ENCODE measurements at places on chromosomes 11 and 22. TPM values are rescaled to one million over a fixed set of nuclear protein-coding genes. Genes with fewer than 3 reads are reported as not detected.

Gene OR52E1
- polyA plus RNA-seq: not detected

Gene KRTAP5-2
- not detected for polyA plus RNA-seq

Gene MRGPRX3
- not detected for polyA plus RNA-seq

Gene HEPHL1
- polyA plus RNA-seq: not detected

Gene SNX32
- 0.08 TPM for polyA plus RNA-seq

Gene CTSF
- 23.0 TPM for polyA plus RNA-seq

Gene CFAP300
- polyA plus RNA-seq: 7.6 TPM

Gene LINC01488
- polyA plus RNA-seq: 0.05 TPM

Gene P2RY2
- polyA plus RNA-seq: 6.1 TPM

Gene MACROD1
- polyA plus RNA-seq: 12.0 TPM

Gene KDM4E
- not detected for polyA plus RNA-seq

Gene IGLL5
- polyA plus RNA-seq: not detected

Gene ZC3H12C
- 3.2 TPM for polyA plus RNA-seq

Gene SPECC1L
- 14.8 TPM for polyA plus RNA-seq

Gene ANGPTL5
- polyA plus RNA-seq: not detected

Gene OTOG
- not detected for polyA plus RNA-seq

Gene KLHDC7B
- polyA plus RNA-seq: not detected

Gene CD82
- polyA plus RNA-seq: 2.8 TPM

Gene PI4KA
- 21.9 TPM for polyA plus RNA-seq

Gene ELMOD1
- polyA plus RNA-seq: 0.08 TPM

Gene OR51A2
- polyA plus RNA-seq: not detected

Gene ANKK1
- polyA plus RNA-seq: 0.03 TPM

Gene C11orf91
- polyA plus RNA-seq: 0.15 TPM

Gene OR10D3
- not detected for polyA plus RNA-seq

Gene PKP3
- polyA plus RNA-seq: 22.3 TPM

Gene P2RX6
- 0.92 TPM for polyA plus RNA-seq

Gene TSPAN18
- polyA plus RNA-seq: 4.8 TPM

Gene RHOG
- polyA plus RNA-seq: 62.2 TPM

Gene SLC25A18
- 0.04 TPM for polyA plus RNA-seq

Gene DEFB131B
- not detected for polyA plus RNA-seq

Gene OR2AG1
- not detected for polyA plus RNA-seq

Gene PRAME
- polyA plus RNA-seq: 130 TPM

Gene P2RY6
- polyA plus RNA-seq: 9.1 TPM

Gene SYT13
- polyA plus RNA-seq: 13.1 TPM

Gene OR51B4
- not detected for polyA plus RNA-seq

Gene MS4A3
- not detected for polyA plus RNA-seq

Gene KRTAP5-11
- not detected for polyA plus RNA-seq

All from A549 (cell line).